ENCODE measurements at places on chromosomes 5 and 9.

- DNase-seq: no peak
These were observed 103.2 kb downstream of the DPYSL3 start for GRCh38 chr5:147406636-147407035.

DNA sequence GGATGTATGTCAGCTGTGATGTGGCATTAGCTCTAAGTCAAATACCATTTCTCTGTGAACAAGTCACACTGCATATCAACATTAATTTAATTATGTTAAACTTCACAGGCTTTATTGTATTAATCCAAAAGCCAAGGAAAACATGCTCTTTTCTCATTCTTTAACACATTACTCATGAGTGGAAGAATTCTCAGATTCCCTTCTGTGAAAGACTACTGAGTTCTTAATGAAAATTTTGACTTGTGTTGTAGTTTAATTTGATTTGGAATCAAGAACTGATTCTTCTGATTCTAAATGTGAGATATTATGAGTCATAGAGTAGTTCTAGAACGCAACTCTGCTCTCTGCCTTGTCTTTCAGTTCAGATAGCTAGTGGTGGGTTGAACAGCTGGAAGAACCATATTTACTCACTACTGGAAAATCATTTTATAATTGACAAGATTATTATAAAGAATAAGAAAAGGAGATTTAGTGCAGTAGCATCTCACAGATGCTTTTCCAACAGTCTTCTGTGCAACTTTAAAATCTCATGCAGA is 90.6 kb downstream of the VCAN start:
- no peak for DNase-seq

DNA sequence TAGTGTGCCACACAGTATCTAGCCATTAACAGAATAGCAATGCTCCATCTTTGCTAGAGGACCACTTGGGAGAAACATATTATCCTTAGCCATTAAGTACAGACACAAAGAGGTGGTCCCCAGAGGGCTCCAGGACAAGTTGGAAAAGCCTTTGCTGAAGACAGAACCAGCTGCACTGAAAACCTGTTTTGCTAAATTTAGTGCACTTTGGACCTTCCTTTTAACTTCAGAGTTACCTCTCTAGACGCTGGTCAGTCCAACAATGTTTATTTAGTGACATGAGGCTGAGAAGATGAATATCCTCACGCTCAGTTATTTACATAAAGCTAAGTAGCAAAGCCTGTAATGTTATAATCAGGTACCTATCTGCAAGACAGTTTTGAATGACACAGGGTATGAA is 265.0 kb upstream of the ZNF608 start:
- DNase-seq: no peak

DNA sequence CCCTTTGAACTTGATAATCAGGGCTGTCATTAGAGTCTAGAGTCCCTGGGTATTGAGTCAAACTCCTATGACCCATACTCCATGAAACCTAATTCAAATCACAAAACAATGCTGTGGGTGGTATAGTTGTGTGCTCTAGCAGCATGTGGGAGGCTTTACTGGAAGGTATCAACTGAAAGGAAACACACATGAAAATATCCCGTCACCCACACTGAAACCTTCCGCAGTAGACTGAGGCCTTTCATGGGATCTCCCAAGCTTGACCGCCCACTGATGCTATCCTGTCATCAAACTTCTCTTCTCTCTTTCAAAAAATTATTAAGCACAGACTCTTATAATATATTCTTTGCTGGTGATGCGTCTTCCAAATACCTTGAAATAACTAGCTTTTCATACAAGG is 569.1 kb upstream of the MEF2C start:
- no peak for DNase-seq
